ENCODE measurements at places on chromosomes 5 and 9.

DNA sequence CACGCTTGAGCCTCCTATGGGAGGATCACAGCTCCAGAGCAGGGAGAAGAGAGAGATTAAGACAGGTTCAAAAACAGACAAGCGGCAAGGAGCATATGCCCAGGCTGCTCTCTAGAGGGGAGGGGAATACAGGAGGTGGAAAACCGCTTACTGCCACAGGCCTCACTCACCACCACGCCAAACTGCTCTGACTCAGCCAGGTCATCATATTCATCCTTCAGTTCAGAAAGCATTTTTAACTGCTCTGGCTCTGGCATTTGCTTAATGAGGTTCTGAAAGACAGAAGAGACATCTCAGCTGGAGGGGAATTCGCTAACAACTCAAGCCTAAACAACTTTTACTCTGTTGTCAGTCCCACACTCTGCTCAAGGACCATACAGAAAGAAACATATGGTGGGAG, 40.1 kb downstream of the PCDHGC5 start:
- no peak for DNase-seq

- DNase-seq, result no peak
Observed at GRCh38 chr5:67004730-67005350, 191.8 kb downstream of the CD180 start.

DNA sequence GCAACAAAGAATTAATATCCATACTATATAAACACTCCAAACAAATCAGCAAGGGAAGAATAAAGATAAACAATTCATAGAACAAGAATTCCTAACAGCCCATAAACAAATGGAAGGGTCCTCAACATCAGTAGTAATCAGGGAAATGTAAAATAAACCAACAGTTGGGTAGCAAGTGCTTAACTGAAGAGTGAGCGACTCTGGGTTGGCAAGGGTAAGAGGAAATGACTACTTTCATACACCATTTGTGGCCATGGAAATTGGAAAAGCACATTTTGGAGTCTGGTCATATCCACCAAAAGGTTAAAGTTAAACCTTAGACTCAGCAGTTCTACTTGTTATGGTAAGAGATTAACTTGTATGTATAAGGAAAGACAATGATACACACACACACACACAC, 17.4 kb upstream of the RORB start:
- no peak for DNase-seq

DNA sequence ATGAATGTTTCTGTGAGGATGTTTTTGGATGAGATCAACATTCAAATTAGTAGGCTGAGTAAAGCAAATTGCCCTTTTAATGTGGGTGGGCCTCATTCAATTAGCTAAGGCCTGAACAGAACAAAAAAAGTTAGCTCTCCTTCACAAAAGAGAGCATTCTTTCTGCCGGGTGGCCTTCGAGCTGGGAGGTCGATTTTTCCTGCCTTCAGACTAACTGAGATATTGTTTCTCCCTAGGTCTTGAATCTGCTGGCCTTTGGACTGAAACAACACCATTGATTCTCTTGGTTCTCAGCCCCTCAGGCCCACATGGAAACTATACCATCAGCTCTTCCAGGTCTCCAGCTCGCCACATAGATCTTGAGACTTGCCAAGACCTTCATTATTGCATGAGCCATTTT, 29.1 kb upstream of the FREM1 start:
- DNase-seq, result no peak

GRCh38 chr9:106619211-106619610, 243.8 kb upstream of the ZNF462 start:
- DNase-seq, result no peak

DNA sequence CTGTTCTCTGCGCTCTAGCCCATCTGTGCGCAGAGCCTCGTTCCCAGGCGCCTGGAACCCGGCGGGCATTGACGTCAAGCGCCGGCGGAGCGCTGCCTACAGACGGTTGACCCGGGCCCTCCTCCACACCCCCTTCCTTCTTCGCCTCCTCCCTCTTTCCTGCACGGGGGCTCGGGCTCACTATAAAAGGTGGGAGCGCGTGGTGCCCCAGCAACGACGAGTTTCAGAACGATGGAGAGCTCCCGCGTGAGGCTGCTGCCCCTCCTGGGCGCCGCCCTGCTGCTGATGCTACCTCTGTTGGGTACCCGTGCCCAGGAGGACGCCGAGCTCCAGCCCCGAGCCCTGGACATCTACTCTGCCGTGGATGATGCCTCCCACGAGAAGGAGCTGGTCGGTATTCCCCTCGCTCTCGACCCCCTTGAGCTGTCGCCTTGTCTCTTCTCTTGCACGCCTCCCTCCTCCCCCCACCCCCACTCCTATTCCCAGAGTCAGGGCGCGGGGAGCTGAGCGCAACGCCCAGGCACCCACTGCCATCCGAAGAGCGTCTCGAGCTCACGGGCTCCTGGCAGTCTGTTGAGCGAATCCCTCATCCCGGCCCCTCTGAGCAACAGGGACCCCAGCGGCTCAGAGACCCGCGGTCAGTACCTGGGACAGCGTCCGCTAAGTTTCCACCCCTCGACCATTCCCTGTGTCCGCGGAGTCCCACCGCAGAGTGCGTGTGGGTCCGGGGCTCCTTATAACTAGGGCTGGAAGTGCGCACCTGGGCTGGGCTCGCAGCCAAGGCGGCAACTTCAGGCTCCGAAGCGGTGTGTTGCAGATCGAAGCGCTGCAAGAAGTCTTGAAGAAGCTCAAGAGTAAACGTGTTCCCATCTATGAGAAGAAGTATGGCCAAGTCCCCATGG, at the start of gene CARTPT:
TSS of gene CARTPT (plus strand) at position 213 of the 902 bp plus-strand sequence. CDS start at position 232, 19 bp downstream.
- DNase-seq, result no peak

- no peak for DNase-seq
Observed at GRCh38 chr5:163789870-163790269, 284.5 kb downstream of the MAT2B start.

- DNase-seq, result no peak
Observed at GRCh38 chr9:126276056-126276728, 50.4 kb upstream of the MVB12B start.

DNA sequence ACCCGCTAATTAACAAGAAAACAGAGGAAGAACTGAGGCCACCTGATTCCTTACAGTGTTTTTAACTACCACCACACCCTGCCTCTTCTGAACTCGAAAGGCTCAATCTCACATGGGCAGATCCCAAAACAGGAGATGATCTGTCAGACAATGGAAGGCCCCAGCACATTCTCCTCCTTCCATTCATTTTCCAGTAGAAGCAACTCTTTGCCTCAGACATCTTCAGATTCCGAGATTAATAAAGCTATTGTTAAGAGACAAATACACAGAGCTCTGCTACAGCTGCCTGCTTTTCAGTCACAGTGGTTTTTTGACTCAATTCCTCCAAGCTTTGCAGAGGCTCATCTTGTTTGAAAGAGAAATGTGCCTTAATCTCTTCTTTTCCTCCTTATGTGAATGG, 127.2 kb upstream of the ADAMTSL1 start:
- DNase-seq, result no peak

GRCh38 chr5:118653183-118653582, 335.2 kb downstream of the DTWD2 start:
- DNase-seq, result no peak

GRCh38 chr5:149961186-149961685, 678 bp downstream of the SLC26A2 start:
- no peak for DNase-seq

DNA sequence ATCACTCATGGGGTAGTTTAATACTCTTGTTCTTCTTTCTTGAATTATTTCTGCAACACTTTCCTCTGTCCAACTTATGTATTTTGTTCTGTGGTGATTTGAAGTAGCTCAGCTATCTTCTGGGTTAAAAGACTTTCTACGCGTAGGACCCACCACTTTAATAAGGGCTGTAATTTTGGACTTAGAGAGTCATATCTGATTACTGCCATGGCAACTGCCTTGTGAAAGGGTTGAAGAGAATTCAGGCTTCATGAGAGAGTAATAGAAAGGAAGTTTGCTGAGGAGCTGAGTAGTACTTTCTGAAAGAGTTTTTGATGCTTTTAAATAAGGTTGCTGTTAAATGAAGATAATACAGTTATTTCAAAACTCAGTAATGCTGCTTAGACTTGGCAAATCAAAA, 89.5 kb downstream of the TLE4 start:
- peak; percentile 6 for DNase-seq

- DNase-seq, result no peak
Observed at GRCh38 chr5:98454904-98455303, 318.6 kb upstream of the RGMB start.

DNA sequence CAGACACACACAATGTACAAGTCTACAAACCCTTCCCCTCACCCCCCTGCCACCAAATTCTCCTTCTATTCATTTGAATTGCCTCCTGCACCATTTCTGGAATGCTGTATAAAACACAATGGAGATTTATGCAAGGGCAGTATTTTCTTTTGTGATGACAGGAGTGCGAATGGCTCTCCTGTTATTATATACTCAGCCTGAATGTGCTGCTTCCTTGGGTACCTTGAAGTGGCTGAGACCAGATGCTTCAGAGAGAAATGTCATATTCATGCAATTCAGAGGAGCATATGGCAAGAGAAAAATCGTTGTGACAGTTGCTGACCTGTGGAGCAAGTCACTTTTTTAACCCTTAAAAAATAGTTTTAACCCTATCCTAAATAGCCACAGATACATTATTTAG, 468.0 kb upstream of the WWC1 start:
- no peak for DNase-seq

GRCh38 chr9:23622396-23622795, 203.6 kb downstream of the ELAVL2 start:
- no peak for DNase-seq

GRCh38 chr9:89844075-89844474, 239.3 kb downstream of the GADD45G start:
- no peak for DNase-seq

DNA sequence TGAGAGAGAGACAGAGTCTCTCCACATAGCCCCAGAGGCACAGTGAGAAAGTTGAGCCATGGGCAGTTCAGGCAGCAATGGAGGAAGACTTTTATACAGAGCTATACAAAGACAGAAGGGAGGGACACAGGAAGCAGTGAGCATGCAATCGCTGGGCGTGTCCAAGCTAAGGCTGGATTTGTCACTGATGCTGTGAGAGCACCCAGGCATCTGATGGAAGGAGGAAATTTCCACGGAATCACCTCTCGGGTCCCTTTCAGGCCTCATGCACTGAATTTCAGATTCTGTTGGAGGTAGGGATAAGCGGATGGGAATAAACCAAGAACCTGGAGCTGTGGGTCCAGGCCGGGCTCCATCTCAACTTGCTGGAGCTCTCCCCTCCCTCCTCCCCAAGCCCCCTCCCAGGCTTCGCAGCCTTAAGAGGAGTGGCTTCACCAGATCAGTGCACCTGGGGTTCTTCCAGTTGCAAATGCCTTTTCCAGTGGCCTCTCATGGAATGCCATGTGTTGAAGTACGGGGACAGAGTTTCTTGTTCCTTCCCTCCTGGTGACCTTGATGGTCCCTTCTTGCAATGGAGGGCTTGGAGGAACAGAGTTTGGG, 114.8 kb upstream of the ALDH1B1 start:
- peak; percentile 4 for DNase-seq

GRCh38 chr5:58002323-58002722, 457.6 kb downstream of the PLK2 start:
- no peak for DNase-seq

DNA sequence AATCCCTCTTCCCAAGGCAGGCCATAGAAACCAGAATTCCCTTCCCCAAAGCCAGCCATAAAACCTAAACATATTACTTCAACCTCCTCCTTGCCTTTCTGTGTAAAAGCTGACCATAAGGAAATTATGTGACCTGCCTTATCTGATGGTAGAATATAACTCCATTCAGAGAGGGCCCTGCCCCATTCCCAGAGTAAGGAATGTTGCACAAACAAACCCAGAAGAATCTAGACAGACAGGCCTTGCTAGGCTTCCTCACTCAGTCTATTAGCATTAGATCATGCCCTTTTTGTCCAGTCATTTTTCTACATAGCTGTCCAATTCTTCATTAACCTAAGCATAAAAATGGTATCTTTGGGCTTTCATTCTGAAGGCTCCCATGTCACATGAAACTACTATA, 17.8 kb upstream of the IFNB1 start:
- DNase-seq, result no peak

GRCh38 chr5:100402071-100402470, 133.1 kb upstream of the FAM174A start:
- DNase-seq, result no peak

- no peak for DNase-seq
Observed at GRCh38 chr5:78533356-78533755, 115.2 kb downstream of the LHFPL2 start.

DNA sequence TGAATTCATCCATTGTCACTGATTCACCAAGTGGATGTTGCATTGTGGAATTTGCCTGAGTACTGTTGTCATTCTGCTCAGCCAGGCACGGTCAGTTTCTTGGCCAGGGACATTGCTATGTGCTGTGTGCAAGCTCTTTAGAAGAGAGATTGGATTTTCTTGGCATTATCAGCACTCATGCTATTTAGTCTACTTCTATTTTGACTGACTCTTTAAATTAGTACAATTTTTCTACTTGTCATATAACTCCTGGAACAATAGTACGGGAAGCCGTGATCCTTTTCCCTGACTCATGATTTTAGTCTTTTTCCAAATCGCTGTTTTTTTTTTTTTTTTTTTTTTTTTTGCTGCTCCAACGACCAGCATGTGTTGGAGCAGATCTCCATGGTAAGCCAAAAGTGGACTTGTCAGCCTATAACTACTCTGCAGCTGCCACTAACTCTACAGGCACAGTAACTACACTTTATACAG, 129.7 kb downstream of the CDC42SE2 start:
- DNase-seq, result no peak

- DNase-seq, result no peak
Observed at GRCh38 chr5:104564530-104564929, 1001.9 kb upstream of the NUDT12 start.

- DNase-seq, result no peak
Observed at GRCh38 chr5:58135571-58136335, 324.1 kb downstream of the PLK2 start.

GRCh38 chr5:73390972-73391371, 57.6 kb downstream of the FOXD1 start:
- DNase-seq, result no peak

GRCh38 chr9:129828969-129829368, 5.0 kb upstream of the TOR1A start:
- no peak for DNase-seq

GRCh38 chr9:107612136-107612535, 122.6 kb upstream of the KLF4 start:
- no peak for DNase-seq

- DNase-seq, result no peak
Observed at GRCh38 chr9:74598874-74599273, 101.7 kb downstream of the RORB start.

- DNase-seq, result no peak
Observed at GRCh38 chr9:134628354-134628736, 13.3 kb upstream of the COL5A1 start.

DNA sequence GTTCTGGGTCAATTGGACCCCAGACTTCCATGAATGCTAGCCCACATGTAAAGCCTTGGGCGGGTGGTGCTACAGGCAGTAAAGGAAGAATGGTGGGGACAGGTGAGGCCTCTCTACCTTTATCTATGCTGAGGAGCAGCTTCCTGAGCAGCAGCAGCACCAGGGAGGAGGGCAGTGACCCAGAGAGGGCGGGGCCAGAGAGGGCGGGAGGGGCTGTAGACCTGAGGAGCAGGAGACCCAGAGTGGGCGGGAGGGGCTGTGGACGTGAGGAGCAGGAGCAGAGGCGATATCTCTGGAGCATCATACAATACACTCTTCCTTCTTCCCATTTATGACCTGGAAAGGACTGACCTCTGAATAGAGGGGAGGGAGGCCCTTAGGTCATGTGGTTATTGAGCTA, 165.9 kb downstream of the MTRR start:
- DNase-seq, result no peak

GRCh38 chr9:125743682-125744428, 3.3 kb upstream of the PBX3 start:
- no peak for DNase-seq
